ENCODE measurements at places on chromosomes 11 and 22.

- no peak for DNase-seq
Observed at GRCh38 chr22:44175676-44176075, 5.0 kb upstream of the PARVG start.

- DNase-seq, result no peak
Observed at GRCh38 chr11:6357222-6357621, 33.1 kb upstream of the SMPD1 start.

DNA sequence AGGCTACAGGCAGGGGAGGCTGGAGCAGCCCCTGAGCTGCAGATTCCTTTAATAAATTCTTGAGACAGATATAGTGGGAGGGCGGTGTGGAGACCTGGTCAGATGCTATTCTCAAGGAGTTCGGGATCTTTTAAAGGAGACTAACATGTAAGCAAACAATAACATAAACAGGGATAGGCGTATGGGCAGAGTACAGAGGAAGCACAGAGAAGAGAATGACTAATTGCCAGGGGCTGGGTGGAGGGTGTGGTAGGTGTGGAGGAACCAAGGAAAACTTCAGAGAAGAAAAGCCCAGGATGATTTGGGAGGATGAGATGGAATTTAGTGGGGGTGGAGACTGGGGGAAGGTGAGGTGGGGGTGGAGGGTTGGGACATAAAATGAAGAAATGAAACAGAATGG, 9.7 kb upstream of the HEPHL1 start:
- DNase-seq, result no peak

DNA sequence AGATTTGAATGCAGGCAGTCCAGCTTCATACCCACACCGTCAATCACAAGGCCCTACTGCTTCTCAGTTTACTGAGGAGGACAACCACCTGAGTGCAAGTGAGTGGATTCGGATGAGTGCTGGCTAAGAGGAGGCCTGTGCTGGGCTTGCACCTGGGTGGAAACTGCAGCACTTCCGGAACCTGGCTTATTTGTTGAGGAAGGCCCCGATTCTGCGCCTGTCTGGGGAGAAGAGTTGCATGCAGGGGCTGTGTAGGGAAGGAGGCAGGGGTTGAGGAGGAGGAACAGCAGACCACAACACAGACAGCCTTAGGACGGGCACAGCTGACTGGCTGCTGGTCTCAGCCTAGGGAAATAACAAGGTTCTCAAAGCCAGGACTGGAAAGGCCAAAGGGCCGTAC, 20.8 kb downstream of the ABTB2 start:
- no peak for DNase-seq

DNA sequence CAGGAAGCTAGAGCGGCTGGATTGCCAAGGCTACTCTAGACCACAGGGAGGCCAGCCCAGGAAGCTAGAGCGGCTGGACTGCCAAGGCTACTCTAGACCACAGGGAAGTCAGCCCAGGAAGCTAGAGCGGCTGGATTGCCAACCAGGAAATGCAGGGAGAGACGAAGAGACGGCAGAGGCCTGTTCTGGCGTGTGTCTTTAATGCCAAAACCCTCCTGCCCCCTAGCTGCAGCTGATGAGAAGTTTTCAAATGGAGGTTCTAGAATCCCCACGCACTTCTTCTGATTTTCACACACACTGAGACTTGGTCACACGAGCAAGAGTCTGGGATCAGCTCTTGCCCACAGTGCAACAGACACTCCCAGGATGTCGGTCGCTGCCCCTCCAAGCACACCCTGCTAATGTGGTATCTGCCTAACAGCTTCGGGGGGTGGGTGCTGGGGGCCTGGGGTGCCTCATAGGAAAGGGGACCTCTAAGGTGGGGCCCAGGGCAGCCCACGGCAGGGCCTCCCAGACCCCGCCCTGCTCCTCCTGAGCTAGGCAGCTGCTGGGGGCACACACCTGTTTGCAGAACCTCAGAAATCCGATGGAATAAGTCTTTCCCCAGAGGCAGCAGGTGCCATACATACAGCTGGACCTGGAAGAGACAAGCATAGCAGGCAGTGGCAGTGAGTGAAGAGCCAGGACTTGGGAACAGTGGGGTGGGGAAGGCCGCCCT, 28.5 kb downstream of the MAFF start:
- DNase-seq, result no peak

DNA sequence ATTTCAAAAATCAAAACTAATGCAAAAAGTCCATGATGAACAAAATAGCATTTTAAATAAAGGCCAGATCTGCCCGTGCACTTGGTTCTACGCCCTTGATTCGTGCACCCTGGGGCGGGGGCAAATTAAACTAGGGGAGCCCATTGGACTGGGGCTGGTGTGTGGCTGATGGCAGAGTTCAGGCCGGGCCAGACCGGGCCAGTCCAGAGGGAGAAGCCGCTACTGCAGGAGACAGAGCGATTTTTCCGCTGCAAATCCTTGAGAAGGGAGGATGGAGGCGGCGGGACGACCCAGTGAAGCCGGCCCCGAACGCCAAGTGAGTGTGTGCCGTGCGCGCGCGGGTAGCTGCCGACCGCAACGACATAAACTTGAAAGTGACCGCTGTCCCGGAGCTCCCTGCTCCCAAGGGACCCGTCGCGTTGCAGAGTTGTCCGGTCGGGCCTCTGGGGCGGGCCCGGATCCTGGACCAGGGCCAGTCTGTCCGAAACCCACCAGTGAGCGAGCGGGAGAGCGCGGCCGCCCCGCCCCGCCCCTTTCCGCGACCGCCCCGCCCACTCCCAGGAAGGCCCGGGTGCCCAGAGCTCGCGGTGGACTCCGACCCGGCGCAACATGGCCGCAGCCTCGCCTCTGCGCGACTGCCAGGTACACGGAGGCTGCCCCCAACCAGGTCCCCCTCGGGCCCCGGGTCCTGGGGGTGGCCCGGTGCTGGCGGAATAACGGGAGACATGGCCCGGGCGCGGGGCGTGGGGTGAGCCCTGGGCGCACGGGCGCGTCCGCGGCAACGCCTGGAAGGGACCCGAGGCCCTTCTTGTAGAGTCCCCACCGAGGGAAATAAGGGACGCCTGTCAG, at the start of gene TTC38:
Gene TTC38, plus strand, starts transcription at position 578 of the 849 bp plus-strand sequence. Its CDS starts 32 bp downstream, at position 610.
- no peak for DNase-seq

- no peak for DNase-seq
Observed at GRCh38 chr11:46049325-46049897, 71.8 kb downstream of the PHF21A start.

DNA sequence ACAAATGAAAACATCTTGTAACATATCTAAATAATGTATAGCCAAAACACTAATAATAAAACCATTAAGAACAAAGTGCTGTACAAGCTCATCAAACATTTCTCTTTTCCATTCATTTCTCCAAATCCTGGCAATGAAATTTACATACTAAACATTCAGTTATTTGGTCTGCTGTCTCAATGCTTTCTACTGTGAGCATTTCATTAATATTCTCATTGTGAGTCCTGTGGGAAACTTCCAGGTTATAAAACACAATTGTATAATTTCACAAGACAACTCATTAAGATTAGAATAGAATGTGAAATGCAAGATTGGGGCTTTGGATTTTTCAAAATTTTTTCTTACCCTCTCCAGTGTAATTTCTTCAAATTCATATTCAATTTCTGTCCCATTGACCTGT, 876.9 kb upstream of the CCDC90B start:
- no peak for DNase-seq
